ENCODE measurements at places on chromosomes 7 and 10. TPM values are rescaled to one million over a fixed set of nuclear protein-coding genes. Genes with fewer than 3 reads are reported as not detected.
A peak's percentile ranks its signal among the peaks of the same experiment; 100 is the strongest.

The CALHM2 gene
- total RNA-seq = 11.4 TPM

The GIMAP8 gene
- 0.99 TPM for total RNA-seq

The CCL24 gene
- total RNA-seq = not detected

The CC2D2B gene
- total RNA-seq = 3.4 TPM

The KIF5B gene
- total RNA-seq = 59.9 TPM

The GDF2 gene
- total RNA-seq = not detected

The GPR37 gene
- total RNA-seq = 2.6 TPM

The NUPR2 gene
- 2.1 TPM for total RNA-seq

The ZNF33A gene
- 25.7 TPM for total RNA-seq

GRCh38 chr7:100585511-100586265, at the start of gene LRCH4:
TSS of gene LRCH4 (minus strand) at chr7:100586129. CDS start at chr7:100586100, 29 bp downstream.
- DNase-seq = peak; percentile 70

- DNase-seq = no peak
Observed at GRCh38 chr7:97845622-97846203, 26.5 kb downstream of the ASNS start.

- no peak for DNase-seq
Observed at GRCh38 chr10:16949816-16950215, 132.6 kb upstream of the RSU1 start.

- DNase-seq = no peak
Observed at GRCh38 chr7:28790467-28790866, 167.7 kb downstream of the TRIL start.

- no peak for DNase-seq
Observed at GRCh38 chr7:111531993-111532392, 30.3 kb downstream of the IMMP2L start.

DNA sequence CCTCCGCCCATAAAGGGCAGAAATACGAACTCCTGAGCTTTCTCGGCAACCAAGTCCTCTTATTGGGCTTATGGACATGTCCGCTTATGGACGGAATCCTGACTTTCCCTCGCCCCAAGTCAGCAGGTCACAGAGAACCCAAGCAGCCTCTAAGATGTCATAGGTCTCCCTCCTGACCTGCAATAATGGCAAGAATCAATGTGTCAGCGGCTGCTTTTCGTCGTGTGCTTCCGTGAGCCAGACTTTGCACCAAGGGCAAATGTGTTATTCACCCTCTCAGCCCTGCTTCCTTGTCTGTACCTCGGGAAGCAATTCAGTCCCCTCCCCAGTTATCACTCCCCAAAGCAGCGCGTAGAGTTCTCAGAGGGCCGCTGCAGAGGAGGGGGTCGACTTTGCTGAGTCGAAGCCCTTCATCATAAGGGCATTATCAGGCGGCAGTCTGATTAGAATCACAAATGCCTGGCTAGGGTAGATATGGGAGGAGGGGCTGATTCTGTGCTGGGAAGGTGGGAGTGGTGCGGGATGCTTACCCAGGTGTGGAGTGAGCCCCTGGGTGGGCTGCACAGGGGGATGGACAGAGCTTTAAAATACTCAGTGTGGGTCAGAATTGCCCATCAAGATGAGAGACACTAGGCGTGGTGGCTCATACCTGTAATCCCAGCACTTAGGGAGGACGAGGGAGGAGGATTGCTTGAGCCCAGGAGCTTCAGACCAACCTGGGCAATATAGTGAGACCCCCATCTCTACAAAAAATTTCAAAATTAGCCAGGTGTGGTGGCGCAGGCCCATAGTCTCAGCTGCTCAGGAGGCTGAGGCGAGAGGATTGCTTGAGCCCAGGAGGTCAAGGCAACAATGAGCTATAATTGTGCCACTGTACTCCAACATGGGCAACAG, 36.0 kb downstream of the COL26A1 start:
- DNase-seq = no peak

- DNase-seq = no peak
Observed at GRCh38 chr7:48832303-48832845, 92.0 kb upstream of the CDC14C start.

DNA sequence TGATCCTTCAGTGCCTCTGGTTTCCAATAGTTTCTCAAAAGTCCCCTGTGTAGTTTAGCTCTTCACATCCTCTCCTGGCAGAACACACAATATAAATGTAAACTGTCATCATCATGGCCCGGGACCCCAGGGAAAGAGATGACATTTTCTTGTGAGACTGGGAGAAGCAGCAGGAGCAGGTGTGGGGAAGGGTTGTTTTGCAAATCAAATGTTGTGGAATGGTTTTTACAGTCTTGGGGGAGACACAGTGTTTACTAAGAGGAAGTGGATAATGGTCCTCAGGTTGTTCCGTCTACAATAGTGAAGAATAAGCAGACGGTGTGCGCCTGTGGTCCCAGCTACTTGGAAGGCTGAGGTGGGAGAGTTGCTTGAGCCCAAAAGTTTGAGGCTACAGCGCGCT, 159.1 kb downstream of the SEC23IP start:
- DNase-seq = no peak

DNA sequence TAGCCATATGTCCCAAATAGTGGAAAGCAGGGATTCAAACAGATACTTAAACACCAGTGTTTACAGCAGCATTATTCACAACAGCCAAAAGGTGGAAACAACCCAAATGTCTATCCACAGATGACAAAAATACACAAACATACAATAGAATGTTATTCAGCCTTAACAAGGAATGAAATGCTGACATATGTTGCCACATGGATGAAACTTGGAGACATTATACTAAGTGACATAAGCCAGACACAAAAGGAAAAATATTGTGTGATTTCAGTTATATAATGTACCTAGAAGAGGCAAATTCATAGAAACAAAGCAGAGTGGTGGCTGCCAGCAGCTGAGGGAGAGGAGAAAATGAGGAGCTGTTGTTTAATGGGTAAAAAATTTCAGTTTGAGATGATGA, 533.9 kb upstream of the FZD8 start:
- DNase-seq = no peak

GRCh38 chr10:1472178-1472958, 265.0 kb downstream of the ADARB2 start:
- DNase-seq = no peak

DNA sequence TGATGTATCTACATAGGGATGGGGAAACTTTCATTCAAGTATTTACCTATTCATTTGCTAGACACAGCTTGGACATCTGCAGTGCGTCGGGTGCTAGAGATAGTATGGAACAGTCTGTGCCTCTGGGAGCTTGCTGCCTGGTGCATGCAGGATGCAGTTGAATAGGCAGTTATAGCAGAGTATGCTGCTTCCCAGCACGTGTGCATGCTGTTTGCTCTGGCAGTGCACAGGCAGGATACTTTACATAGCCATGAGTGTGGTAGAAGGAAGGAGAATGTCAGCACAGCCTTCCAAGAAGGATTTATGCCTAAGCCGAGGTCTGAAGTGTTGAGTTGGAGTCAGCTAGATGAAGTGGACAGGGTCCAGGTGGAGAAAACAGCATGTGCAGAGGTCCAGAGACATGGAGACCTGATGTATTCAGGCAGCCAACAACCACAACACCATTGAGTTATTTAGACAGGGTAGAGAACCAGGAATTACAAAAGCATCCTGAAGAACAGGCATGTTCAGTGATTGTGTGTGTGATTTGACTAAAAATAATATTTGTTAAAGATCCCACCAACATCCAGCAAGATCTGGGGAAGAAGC, 8.1 kb downstream of the MAP3K8 start:
- no peak for DNase-seq
